Foreskin fibroblast (primary cell): ENCODE measurements at places on chromosomes 12 and 14.

DNA sequence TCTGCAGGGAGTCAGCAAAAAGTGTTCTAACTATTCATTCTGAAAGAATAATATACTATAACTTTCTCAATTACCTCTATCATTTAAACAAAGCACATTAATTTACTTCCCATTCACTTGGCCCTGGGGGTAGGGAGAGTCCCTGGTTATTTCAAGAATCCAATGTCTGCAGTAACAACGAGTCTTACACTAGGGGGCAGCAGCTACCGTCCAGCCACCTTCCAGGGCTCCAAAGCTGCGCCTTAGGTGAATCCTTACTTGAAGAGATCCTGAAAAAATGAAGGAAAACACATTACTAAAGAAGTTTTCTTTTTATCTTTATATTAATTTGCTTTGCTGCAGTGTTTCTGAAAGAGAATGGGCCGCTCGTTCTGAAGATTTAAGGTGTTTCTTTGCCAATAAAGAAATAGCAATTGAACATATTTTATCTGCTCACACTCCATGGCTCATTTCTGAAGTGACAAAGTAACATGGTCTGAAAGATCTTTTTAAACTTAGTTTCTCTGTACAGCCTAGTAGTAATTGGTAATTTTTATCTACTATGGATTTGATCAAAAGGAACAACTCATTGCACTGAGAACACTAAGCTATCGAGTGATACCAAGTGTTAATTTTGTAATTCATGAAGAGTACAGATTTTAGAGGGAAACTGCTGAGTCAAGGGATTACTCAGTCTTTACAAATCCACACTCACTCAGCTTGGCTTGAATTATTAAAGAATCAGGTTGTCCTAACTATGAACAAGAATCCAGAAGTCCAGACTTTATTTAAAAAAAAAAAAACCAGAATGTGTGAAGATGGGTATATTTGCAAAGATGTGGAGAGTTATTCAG, 27.6 kb downstream of the BHLHE41 start:
- DNase-seq: peak; percentile 85

GRCh38 chr14:96979611-96980074, 182.5 kb downstream of the VRK1 start:
- no peak for DNase-seq

GRCh38 chr14:69610874-69611171, 573 bp upstream of the SUSD6 start:
- peak; percentile 55 for DNase-seq

DNA sequence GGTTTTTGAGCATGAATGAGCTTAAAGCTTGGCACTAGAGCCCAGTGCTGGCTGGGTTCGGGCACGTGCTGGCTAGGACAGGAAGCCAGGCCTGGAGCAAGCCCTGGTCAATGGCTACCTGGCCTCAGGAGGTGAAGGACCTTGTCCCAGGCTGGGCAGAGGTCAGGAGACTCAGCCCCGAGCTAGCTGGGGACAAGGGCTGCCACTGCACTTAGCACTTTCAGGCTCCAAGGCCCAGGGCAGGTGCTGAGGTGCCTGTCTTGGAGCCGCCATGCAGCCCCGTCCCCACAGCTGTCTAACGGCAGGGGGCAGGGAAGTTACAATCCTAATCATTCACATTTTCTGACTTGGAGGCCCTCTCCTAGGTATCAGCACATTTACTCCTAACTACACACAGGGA, 4.3 kb upstream of the AQP6 start:
- no peak for DNase-seq

GRCh38 chr14:65854215-65854614, 441.7 kb downstream of the FUT8 start:
- no peak for DNase-seq

DNA sequence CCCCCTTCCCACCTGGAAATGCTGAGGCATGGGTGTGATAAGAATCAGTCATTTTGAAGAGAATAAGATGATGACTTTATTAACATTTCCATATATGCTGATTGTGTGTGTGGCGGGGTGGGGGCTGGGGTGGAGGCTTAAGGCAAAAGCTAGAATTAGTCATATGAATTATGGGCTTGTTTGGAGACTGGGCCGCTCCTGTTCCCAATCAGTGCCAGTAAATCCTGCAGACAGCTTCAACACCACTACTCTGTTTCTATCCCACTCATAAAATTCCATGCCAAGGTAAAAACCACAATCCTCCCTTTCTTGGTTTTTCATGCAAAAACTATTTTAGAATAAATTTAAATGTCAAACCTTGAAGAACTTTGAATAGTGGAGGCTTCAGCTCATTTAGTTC, 29.9 kb upstream of the SLC38A2 start:
- peak; percentile 90 for DNase-seq

DNA sequence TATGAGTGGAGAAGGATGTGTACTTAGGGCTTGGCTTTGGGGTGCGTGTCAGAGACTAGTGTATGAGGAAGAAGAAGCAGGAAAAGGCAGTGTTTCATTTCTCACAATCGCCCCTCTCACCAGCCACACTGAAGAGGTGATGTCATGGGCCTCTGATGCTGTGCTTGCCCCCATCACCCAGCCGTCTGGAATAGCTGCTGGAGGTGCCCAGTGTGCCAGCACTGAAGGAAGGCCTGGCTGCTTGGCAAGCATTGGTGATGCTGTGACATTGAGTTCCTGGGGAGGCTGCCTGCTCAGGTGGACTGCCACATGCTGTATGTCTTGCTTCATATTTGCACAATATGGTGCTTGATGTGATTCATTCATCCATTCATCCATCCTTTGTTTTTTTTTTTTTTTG, 56.2 kb downstream of the CRADD start:
- no peak for DNase-seq
